Endothelial cell (in vitro differentiated cells): ENCODE measurements at places on chromosomes 2 and 18. TPM values are rescaled to one million over a fixed set of nuclear protein-coding genes. Genes with fewer than 3 reads are reported as not detected.

GRCh38 chr18:12302391-12303147 lies 5.5 kb upstream of the TUBB6 start:
- DNase-seq: no peak

- no peak for DNase-seq
Observed at GRCh38 chr2:154490530-154490929, 208.0 kb upstream of the KCNJ3 start.

DNA sequence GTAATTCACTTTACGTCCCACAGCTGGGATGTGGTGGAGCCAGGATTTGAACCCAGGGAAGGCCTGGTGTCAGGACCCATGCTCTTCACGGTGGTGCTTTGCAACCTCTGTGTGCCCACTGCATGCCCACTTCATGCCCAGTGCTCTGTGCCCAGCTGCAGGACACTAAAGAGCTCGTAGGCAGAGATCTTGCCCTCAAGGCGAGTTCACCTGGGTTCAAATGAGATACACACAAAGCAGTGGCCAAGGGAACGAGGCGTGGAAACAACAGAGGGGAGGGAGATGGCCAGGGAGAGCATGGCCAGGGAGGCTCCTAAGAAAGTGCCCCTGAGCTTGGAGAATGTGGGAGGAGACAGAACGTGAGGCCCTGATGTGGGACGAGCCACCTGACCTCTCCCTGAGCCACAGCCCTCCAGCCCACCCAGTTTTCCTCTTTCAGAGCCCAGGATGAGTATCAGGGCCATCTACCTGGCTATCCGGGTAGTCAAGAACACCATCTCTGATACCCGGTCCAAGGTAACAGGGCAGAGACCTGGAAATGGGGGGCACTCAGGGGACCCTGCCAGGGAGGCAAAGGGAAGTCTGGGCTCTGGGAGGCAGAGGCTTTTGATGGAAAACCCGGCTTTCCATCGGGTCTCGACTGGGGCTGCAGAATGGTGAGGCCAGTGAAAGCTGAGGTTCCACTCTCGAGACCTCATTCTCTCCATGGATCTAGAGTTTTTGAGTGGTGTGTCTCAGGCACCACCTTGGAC lies 20.4 kb downstream of the MROH2A start:
- no peak for DNase-seq

GRCh38 chr2:28250006-28250405 lies 142.7 kb upstream of the FOSL2 start:
- DNase-seq: no peak

GRCh38 chr2:236993286-236993685 lies 92.4 kb upstream of the COPS8 start:
- no peak for DNase-seq

GRCh38 chr2:112542984-112543661 lies 858 bp downstream of the POLR1B start:
- DNase-seq: no peak

- DNase-seq: no peak
Observed at GRCh38 chr2:59932341-59932740, 621.1 kb downstream of the BCL11A start.

- no peak for DNase-seq
Observed at GRCh38 chr2:142716463-142717242, 160.8 kb upstream of the KYNU start.

- DNase-seq: no peak
Observed at GRCh38 chr2:230949966-230950873, 25.2 kb upstream of the GPR55 start.

DNA sequence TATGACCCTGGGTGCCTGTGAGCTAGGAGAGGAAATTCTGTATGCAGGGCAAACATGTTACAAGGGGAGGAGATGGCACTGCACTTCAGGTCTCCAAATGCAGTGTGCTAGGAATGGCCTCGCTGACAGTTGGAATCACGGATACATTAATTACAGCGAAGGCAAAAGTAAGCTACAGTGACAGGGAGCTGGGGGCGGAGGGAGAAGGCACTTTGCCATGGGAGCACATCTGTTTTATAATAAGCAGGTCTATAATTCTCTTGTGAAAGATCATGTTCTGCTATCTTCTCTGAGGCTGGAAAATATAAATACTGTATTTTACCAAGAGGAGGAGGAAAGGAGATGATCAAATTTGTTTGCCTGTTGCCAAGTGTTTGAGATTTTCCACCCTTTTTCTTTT lies 56.3 kb upstream of the FZD5 start:
- DNase-seq: no peak

DNA sequence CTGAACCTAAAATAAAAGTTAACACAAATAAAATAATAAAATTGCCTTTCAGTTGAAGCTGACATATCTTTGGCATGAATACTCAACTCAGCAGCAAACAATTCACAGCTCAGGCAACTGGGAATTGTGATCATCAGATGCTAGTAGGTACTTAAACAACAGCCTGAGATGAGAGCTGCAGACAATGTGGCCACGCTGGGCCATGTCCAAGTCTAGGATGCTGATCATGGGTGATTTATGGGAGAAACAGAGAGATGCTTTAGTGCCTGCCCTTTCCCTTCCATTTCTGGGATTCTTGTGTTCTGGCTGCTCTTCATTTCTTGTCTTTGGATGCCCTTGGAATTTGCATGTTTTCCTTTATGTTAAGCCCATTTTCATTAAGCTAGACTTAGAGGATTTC lies 212.4 kb upstream of the CWC22 start:
- DNase-seq: no peak

DNA sequence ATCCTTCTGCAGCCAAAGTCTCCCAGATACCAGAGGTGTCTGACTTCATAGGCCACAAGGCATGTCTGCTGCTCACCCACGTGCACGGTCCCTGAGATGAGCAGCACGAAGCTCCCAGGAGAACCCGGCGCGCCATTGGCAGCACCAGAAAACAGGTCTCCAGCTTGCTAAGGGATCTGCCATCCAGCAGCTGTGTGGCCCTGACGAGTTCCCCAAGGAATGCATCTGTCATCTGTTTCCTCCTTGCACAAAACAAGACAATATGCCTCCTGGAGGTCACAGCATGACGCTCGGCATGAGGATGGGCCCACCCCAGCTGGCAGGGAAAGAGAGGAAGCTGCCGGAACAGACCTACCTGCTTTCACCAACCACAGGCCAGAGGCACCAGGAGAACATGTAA lies 29.2 kb downstream of the HS6ST1 start:
- DNase-seq: peak; percentile 33

DNA sequence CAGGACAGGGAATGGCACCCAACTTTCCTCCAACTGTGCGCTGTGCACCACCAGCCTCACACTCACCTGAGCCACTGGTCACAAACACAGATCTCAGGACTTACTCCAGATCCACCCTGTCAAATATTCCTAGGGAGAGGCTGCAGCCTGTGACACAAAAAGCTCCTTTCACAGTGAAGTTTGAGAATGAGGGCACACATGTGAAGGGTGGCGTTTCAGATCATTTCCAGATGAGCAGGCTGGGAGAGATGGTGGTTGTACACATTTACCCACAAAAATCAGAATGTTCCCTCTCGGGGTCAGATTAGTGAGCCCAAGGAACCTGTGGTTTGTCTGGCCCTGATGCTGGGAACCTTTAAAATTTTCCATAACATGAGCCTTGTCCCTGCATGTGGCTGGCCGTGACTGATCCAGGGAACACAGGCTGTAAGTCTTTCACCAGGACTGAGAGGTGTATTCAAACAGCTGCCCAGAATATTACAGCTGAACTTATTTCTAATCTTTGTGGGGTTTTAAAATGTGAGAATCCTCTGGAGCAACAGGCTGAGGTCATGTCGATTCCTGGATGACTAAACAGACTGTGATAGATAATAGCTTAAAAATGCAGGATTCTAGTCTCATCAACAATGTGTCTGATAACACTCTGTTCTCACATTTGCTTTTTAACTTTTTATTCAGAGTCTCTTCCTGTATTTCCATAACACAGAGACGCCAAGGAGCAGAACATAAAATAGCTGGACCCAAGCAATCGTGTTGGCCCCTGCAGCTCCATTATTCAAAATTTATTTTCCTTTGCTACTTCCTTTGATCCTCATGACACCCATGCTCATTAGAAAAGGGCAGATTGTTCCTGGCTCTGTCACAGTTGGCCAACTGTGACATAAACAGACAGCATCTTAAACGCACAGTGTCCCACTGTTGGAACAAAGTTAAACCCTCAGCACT lies 35.5 kb downstream of the IL1R2 start:
- DNase-seq: no peak

DNA sequence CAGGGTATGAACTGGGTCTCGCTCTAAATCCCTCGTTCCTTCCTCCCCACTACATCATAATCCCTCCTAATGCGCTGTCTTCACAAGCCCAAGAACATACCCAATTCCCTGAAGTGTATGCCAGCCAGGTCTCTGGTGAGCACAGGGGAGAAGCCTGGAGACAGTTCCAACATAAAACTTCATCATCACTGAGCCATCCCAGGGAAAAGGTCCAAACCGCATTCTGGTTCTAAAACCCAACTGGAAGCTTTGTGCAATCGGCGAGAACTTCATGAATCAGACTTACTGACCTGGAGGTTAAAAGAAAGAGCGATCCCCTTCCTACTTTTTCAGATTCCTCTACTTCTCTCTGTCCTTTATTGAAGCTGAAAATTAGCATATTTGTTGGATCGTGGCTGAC lies 132.7 kb downstream of the ALPK2 start:
- no peak for DNase-seq

DNA sequence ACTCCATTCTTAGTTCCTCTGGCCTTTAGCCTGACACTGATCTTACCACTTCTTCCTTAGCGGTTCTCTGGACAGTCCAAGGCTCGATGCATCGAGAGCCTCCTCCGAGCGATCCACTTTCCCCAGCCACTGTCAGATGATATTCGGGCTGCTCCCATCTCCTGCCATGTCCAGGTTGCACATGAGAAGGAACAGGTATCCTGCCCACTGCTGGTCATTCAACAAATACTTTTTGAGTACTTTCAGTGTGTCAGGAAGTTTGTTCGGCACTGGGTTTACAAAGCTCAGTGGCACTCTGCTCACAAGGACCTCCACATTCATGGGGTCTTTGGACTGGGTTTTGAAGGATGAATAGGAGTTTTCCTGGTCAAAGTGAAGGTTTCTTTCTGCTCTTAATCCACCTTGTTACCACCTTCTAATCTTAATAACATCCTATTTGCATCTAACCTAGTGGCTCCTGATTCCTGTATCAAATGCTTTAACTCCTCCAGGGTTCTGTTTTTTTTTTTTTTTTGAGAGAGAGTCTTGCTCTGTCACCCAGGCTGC lies 25.8 kb downstream of the GCKR start:
- DNase-seq: no peak

DNA sequence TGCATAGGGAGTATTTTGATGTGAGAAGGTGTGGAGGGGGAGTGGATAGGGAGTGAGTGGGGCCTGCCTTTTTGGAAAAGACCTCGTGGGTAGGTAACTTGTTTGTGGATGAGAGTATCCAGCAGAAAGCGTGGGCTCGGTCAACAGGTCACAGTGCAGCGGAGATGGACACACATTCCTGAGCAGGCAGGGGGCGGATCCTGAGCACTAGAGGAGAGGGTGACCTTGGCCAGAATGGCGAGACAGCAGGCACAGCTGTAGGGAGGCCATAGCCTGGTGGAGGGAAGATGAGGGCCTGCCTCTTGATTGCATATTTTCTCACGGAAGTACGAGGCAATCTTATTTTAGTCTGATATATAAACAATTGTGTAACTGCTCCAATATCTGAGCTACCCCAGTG lies 3.6 kb upstream of the MC2R start:
- no peak for DNase-seq

GRCh38 chr2:171878481-171878993 lies 15.5 kb downstream of the SLC25A12 start:
- DNase-seq: no peak

- peak; percentile 60 for DNase-seq
Observed at GRCh38 chr2:237673130-237674001, 46.0 kb downstream of the LRRFIP1 start.

DNA sequence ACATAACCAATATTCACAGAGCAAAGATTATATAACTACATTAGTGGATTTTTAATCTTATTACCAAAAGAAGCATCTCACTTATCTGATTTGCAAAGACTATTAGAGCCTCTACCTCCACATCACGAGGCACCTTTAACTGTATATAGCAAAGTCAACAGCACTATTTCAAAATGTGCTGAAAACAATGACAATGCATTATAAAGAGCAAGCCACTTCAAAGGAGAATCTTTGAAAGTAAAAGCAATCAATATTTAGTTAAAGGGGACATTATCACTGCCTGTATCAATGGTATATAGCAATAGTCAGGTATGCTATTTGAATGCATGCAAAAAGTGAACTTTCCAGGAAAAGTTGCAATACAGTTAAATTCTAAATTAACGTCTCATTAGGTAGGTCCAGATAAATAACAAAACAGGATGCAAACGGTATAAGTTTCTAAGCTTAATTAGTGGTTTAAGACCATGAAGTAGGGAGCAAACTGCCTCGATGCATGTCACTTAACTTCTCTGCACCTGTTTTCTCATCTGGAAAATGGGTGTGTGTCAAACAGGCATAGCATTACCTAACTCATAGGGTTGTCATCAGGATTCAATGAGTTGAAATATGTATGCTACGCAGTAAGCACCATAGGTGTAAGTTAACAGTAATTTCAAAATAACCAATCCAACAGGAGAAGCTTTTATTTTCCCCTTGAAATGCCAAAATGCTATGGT lies 31.6 kb downstream of the ATL2 start:
- no peak for DNase-seq

- no peak for DNase-seq
Observed at GRCh38 chr18:48800876-48801727, 149.7 kb downstream of the SMAD7 start.

- no peak for DNase-seq
Observed at GRCh38 chr2:197121756-197122385, 188.7 kb downstream of the ANKRD44 start.

DNA sequence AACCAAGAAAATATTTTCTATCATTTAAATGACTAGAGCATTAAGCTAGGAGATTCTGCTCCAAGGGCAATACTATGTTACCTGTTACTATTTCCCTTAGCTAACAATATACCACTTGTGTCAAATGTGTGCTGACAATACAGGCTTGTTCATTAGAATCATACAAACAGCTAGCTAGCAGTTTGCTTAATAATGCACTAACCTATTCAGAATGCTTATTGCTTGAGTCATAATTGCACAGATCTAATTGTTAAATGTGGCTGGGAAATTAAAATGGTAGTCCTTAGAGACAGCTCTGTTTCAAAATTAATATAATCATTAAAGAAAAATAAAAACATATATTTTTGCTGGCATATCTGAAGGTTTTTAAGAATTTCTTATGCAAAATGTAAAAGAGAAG lies 344.2 kb downstream of the ERBB4 start:
- DNase-seq: no peak

DNA sequence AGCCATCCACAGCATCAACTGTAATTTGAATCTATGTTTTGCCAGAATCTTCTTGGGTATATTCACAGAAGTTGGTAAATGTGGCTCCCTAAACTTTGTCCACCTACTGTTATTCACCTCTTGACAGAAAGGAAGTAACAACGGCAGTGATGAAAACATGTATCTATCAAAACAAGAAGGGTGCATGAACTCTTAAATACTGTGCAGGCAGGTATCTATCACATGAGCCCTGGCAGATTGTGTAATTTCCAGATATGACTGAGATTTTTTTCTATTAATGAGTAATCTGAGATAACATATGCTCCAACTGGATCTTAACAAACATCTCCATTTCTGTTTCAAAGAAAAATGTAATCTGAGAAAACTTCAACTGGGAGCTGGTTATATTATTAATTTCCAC lies 36.6 kb downstream of the SFT2D3 start:
- DNase-seq: no peak

The SPHKAP gene
- 0.05 TPM for total RNA-seq

The OTX1 gene
- total RNA-seq: 0.33 TPM

The DPP10 gene
- 3.3 TPM for total RNA-seq

The WNT6 gene
- not detected for total RNA-seq

The IGFBP2 gene
- total RNA-seq: 1,170 TPM

The PPIL3 gene
- total RNA-seq: 41.1 TPM

The ACADL gene
- total RNA-seq: not detected

The G6PC2 gene
- total RNA-seq: not detected

The KCNS3 gene
- total RNA-seq: 12.1 TPM

The NPHP1 gene
- total RNA-seq: 5.7 TPM
